ENCODE measurements at places on chromosomes 7 and 10. TPM values are rescaled to one million over a fixed set of nuclear protein-coding genes. Genes with fewer than 3 reads are reported as not detected.
A peak's percentile ranks its signal among the peaks of the same experiment; 100 is the strongest.

DNA sequence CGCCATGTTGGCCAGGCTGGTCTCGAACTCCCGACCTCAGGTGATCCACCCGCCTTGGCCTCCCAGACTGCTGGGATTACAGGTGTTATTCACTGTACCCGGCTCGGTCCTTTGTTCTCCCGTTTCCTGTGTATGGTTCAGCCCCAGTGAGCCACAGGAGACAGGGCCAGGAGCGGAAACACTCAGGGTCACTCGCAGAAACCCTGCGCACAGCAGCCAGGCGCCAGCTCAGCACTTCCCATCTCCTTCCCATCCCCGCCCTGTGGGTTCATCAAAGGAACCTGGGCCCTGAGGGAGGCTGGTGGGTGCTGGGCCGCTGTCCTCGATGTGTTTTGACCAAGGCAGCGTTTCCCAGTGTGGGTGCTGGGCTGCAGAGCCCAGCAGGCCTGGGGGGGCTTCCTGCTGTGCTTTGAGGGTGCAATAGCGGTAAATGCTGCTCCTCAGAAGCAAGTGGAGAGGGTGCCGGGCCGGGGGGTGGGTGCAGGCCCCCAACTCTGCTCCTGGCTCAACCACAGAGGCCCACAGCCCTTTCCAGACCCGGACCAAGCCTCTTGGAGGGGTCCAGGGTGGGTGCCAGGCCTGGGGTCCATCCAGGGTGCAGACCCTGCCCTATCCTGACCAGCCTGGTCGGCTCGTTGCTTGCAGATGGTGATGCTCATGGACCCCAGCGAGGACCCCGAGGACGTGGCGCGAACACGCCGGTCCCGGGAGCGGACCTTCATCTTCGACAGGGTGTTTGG is 15.3 kb upstream of the CHST12 start:
- peak; percentile 68 for DNase-seq

GRCh38 chr10:92420546-92421275 is 129.7 kb downstream of the MARCHF5 start:
- no peak for DNase-seq

- no peak for DNase-seq
These were observed 40.0 kb downstream of the FANK1 start for GRCh38 chr10:125936331-125936730.

DNA sequence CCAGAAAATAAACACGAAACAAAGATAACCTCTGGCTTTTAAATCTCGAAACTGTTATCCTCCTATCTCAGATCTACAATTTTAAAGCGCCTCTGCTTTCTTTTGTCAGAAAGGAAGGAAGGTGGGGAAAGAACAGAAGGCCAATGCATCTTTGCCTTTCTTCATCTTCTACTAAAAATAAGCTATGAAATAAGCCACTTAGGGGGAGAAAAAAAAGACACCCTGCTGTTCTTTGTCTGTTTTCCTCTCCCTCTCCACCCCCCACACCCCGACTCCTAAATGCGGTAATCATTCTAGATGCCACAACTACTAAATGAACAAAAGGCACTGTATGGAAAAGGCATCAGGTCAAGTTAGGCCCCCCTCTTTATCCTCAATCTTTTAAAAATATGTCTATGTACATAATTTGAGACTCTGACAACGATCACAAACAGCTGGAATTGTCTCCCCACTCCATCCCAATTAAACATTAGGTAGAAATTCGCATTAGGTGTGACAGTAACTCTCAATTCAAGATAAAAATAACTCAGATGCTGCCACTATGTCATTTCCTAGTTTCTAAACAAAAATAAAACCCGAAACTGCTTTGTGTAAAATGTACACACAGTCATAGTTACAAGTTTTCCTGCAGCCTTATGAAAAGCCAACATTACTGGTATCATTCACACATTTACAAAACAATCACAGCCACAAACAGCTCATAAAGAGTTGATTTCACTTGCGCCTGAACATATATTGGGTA is 2.4 kb downstream of the UBE2H start:
- no peak for DNase-seq

DNA sequence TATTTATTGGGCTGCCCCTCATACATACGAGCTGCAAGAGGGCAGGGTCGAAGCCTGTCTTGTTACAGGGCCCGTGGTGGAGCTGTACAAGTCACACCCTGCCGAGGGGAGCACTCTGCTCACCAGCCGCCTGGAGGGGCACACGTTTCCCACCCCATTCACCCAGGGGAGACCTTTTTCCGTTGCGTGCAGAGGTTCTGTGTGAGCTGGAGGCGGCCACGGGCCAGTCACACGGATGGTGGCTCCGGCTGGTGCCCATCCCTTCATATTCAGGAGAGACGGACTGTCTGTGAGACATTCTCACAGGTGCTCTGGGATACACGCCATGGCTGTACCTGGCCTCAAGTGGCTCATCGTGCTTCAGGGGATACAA is 47.9 kb upstream of the FAM20C start:
- no peak for DNase-seq

NEUROG3 gene
- not detected for total RNA-seq

SGCE gene
- 15.8 TPM for total RNA-seq

CRYGN gene
- total RNA-seq = 0.43 TPM

HPS6 gene
- total RNA-seq = 9.5 TPM

DNA sequence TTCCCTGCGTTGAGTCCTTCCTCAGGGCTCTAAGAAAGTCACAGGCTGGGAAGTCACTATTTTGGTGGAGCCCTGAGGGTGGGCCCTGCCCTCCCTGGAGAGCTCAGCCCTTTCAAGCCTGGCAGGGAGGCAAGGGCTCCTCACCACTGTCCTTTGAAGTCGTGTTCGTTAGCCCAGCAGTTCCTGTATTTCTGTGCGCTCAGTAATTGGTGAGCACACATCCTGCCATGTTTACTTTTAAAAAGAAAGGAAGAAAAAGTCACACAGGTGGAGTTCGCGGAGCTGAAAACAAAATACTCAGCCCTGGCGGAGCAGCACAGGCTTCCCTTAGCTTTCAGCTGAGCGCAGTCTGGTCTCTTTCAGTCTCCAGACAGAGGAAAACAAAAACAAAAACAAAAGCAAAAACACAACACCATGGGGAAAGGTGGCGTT is 37.1 kb downstream of the PRKCQ start:
- DNase-seq = no peak

DRGX gene
- total RNA-seq = not detected

DNA sequence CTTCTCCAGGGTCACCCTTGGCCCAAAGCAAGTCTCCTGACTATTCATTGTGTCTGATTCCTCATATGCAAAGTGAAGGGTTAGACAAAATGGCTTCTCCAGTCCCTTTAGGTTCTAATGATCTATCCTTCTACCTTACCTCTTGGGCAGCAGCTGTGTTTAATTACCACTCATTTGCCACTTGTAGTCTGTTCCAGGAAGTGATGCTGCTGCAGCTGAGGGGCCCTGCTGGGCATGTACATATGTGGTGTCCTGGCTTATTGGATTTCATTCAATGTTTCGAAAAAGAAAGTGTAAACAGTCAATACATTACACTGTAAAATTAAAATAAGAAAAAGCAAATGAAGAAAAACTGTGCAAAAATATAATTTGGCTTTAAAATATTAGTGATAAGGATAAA is 36.6 kb downstream of the SCIN start:
- DNase-seq = no peak

GRCh38 chr7:104231054-104232046 is 23.5 kb upstream of the ORC5 start:
- peak; percentile 40 for DNase-seq

DNA sequence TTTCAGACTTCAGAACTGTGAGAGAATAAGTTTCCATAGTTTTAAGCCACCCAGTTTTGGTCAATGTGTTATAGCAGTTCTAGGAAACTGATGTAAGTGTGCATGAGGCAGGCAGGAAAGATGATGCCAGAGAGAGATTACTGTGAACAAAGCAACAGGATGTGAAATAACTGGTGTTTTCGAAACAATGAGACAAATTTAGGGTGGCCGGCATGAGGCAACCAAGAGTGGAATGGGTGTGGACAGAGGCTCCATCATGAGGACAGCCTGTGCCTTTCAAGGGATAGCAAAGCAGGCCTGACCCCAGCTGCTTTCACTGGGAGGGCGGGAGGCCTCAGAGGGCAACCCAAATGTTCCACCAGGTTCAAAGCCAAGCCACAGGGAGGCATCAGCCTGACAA is 67.3 kb upstream of the UCN3 start:
- DNase-seq = peak; percentile 64

PRKCQ gene
- 0.30 TPM for total RNA-seq

RUFY2 gene
- total RNA-seq = 6.7 TPM
